ENCODE measurements at places on chromosomes 16 and 17.

- H3K27ac ChIP-seq = peak overlapping the region; percentile 2
- no peaks in the 10 kb centered on the region for H3K4me1 ChIP-seq
- DNase-seq = no peak
- H3K36me3 ChIP-seq = peaks cover 10% of the 10 kb centered on the region
- H3K4me3 ChIP-seq = no peak overlapping the region
Observed at GRCh38 chr16:69890892-69891282, 60.2 kb upstream of the CLEC18A start.

DNA sequence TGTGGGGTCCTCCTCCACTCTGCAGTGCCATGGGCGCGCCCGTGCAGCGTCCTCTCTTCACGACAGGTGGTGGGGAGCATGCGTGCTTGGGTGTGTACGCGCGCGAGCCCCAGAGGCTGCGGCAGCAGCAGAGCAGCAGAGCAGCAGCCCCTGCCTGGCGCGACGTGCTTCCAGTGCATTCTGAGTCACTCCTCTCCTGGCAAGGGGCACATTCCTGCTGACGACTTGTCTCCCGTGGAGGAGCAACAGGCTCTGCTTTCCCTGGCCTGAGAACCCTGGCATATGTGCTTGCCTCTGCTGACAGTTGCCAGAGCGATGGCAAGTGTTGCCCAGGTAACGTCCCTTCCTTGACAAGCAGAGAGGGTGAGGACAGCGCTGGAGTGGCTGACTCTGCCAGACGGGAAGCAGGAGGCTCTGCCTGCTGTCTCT lies 133.8 kb upstream of the PLCG2 start:
- H3K4me3 ChIP-seq = no peak overlapping the region
- no peak overlapping the region for H3K27ac ChIP-seq
- peak; percentile 85 for DNase-seq
- H3K27me3 ChIP-seq = no peaks in the 10 kb centered on the region

DNA sequence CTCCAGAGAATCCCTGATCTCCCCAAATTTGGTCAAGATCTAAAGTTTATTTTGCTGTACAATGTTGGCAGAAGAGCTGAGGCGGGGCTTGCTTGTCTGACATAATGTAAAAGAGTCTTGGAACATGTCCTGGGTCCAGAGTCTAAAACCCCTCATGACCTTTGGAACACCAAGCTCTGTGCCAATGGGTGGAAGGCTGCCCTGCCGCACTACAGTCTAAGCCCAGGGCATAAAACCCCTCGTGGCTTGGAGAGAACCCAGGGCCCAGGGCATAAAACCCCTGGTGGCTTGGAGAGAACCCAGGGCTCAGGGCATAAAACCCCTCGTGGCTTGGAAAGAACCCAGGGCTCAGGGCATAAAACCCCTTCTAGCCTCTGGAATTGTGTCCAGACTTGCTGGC lies 36.7 kb downstream of the CCDC57 start:
- no peak overlapping the region for H3K4me3 ChIP-seq
- DNase-seq = no peak
- no peaks in the 10 kb centered on the region for H3K4me1 ChIP-seq
- no peak overlapping the region for H3K27ac ChIP-seq

DNA sequence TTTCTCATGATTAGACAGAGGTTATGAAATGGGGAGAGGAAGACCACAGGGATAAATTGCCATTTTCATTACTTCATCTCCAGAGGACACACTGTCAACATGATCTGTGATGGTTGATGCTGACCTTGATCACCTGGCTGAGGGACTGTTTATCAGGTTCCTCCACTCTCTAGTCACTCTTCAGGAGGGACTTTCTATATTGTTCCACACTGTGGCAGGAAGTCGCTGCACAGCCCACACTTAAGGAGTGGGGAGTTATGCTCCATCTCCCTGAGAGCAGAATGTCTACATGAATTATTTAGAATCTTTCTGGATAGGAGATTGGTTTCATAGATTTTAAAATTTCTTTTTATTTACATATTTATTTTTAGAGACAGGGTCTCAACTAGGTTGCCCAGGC lies 46.7 kb downstream of the CYB5B start:
- H3K27ac ChIP-seq = no peak overlapping the region
- peaks cover 16% of the 10 kb centered on the region for H3K4me1 ChIP-seq
- H3K36me3 ChIP-seq = 0 out of 2 replicates have a peak, but pooled peaks cover 2% of the 10 kb centered on the region

DNA sequence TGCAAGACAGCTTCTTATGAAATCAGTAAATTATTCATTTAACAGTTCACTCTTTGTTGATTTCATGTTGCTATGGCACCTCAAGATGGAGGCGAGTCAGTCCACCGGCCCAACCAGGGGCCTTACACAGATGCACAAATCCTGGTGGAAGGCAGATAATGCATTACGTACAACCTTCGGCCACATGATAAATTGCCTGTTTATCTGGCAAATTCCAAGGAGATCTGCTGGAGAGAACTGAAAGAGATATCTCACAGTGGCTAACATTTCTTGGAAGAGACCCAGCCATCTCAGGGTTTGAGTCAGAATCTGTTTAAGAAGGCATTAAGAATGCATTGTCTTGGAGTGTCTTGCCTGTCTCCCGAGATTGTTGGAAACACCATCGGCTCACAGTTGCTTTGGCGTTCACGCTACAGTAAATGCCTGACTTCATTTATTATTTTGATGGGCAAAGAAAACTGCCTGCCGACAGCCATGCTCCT lies 225.6 kb downstream of the MSI2 start:
- no peaks in the 10 kb centered on the region for H3K27me3 ChIP-seq
- H3K4me1 ChIP-seq = peaks cover 40% of the 10 kb centered on the region
- peak overlapping the region; percentile 34 for H3K27ac ChIP-seq
- DNase-seq = peak; percentile 100
- no peak overlapping the region for H3K4me3 ChIP-seq

DNA sequence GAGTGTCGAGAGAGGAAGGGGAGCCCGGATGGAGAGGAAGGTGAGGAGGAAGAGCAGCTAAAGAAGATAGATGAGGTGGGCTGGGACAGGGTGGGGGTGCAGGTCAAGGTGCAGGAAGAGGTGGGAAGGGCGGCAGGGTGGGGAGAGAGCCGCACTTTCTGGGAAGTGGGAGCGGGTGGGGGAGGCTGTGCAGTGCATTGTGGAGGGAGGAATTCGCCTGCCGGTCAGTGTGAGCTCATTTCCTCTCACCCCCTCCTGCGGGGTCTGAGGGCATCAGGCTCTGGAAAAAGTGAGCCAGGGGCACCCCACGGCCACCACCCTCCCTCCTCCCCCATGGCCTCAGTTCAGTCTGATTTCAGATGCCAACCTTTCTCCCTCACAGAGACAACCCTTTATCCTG lies 2.5 kb upstream of the ARHGAP23 start:
- H3K36me3 ChIP-seq = no peaks in the 10 kb centered on the region
- no peak overlapping the region for H3K27ac ChIP-seq
- no peak for DNase-seq
- H3K4me3 ChIP-seq = no peak overlapping the region
- peaks cover 37% of the 10 kb centered on the region for H3K4me1 ChIP-seq

DNA sequence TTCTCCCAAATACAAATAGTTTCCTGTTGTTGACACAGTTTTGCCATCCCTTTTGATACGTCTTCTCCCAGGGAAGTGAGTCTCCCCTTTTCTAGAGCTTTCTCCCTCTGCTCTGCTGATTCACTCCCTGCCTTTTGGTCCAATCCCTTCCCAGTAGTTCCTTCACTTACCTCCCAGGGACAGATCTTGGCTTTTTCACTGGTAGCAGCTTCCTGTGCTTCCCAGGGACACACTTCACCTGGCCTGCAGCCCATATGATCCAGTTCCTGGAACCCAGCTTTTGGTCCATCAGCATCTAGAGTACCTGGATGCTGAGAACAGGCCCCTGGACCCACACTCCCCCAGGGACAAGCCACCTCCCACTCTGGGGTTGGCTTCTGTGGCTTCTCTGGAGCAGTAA lies 15.8 kb downstream of the GPR179 start:
- H3K4me3 ChIP-seq = no peak overlapping the region
- peaks cover 2% of the 10 kb centered on the region for H3K36me3 ChIP-seq
- no peak overlapping the region for H3K27ac ChIP-seq
- peaks cover 36% of the 10 kb centered on the region for H3K27me3 ChIP-seq
